Karpas-422 (cell line): ENCODE measurements at places on chromosomes 7 and 10.
A peak's percentile ranks its signal among the peaks of the same experiment; 100 is the strongest.

GRCh38 chr10:77867124-77867719, 59.3 kb downstream of the DLG5 start:
- no peak for DNase-seq

GRCh38 chr10:124612611-124613498, 131.3 kb downstream of the FAM53B start:
- DNase-seq = peak; percentile 94

GRCh38 chr10:66281327-66281726, 644.5 kb upstream of the LRRTM3 start:
- DNase-seq = no peak

DNA sequence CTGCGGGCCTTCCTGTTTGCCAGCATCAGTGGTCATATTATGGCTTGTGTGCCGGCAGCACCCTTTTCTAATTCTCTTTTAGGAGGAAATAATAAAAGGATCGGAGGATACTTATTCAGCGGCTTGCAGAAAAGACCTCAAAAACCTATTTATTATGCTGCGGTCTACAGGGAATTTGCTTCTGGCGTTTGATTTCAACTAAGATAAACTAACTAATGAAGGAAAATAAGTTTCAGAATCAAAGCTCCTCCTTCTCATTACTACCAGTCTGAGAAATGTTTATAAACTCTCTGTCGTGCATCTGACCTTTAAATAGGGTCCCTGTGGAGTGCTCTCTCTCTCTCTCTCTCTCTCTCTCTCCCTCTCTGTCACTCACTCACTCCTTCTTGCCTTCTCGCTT, 335.0 kb upstream of the GLI3 start:
- DNase-seq = no peak

DNA sequence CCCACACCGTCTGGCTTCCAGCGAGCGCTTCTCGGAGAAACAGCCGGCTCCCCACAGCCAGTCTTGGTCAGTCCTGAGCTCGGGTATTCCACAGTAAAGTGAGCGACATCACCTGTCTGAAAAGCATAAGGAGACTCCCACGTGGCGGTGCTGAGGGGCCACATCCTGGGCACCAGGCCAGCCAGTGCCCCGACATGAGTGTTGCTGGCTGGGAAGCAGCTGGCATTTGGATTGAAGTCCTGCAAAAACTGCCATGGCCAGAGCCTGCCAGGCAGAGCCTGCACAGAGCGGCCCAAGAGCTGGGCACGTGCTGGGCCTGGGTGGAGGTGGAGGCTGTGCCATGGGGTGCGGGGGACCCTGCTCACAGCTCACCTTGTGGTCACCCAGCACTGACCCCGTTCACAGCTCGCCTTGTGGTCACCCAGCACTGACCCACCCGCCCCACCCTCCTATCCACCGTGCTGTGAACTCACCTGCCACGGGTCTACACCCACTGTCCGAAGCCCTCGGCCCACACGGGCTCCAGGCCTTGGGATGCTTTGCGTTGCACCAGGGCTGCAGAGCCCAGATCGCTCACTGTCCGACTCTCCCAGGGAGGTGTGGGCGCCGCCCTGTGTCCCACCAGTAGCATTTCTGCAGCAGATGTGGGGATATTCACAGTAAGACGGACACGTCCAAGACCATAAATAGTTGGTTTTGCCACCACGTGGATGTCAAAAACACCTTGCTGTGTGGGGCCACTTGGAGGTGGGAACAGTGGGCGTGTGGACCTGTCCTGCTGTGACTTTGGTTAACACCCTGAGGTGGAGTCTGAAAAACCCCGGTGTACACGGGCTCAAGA, 48.8 kb downstream of the PITRM1 start:
- DNase-seq = no peak

DNA sequence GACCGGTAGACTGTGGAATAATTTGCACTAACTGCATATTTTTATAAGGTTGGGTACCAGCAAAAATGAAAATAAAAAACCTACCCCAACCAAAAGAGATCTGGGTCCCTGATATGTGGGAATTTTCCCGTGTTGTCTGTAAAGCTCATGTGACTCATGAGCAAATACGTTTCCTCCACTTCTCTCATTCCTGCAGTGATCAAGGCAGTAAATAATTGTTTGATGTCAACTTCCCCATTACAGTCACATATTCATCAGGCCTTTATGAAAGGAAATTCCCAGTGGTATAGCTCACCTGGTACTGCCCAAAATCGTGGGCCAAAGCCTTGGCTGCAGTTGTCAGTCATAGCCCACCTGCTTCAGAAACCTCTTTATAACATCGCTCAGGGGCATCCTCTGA, 166.0 kb upstream of the ANK3 start:
- no peak for DNase-seq

GRCh38 chr10:62335326-62335725, 38.8 kb upstream of the ZNF365 start:
- DNase-seq = no peak

GRCh38 chr7:121739465-121739864, 133.5 kb upstream of the PTPRZ1 start:
- DNase-seq = no peak

- DNase-seq = no peak
Measured at GRCh38 chr7:47428768-47429472, 153.0 kb downstream of the TNS3 start.

- no peak for DNase-seq
Measured at GRCh38 chr10:70812814-70813213, 2.9 kb upstream of the SGPL1 start.

- no peak for DNase-seq
Measured at GRCh38 chr10:110002801-110003523, 4.8 kb upstream of the ADD3 start.
